ENCODE measurements at places on chromosomes 6 and 20.

- DNase-seq = peak; percentile 37
These were observed 8.8 kb upstream of the MOG start for GRCh38 chr6:29647927-29648642.

- no peak for DNase-seq
These were observed 877.8 kb downstream of the EPHA7 start for GRCh38 chr6:92541448-92542060.

- peak; percentile 40 for DNase-seq
These were observed 124.9 kb upstream of the NRN1 start for GRCh38 chr6:6131492-6132109.

DNA sequence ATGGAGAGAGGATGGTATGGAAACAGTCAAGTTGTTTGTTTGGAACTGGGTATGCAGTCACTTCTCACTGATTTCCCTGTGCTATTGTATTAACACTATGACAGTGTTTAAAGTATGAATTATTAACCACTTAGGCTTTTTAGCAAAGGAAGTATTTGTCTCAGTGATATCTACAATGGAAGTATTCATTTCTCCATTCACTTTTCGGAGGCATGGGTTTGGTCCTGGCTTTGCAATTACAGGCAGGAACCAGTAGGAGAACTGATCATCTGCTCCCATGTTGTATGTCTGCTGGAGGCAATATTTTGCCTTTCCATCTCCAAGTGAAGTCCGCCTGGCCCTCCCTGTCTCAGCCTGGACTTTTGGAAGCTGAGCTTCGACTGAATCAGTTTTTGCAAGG is 30.6 kb upstream of the EXOC2 start:
- DNase-seq = no peak

- DNase-seq = no peak
These were observed 109.0 kb upstream of the COL21A1 start for GRCh38 chr6:56356426-56356825.

- DNase-seq = no peak
These were observed 15.5 kb downstream of the ADGRF1 start for GRCh38 chr6:47026679-47027078.

DNA sequence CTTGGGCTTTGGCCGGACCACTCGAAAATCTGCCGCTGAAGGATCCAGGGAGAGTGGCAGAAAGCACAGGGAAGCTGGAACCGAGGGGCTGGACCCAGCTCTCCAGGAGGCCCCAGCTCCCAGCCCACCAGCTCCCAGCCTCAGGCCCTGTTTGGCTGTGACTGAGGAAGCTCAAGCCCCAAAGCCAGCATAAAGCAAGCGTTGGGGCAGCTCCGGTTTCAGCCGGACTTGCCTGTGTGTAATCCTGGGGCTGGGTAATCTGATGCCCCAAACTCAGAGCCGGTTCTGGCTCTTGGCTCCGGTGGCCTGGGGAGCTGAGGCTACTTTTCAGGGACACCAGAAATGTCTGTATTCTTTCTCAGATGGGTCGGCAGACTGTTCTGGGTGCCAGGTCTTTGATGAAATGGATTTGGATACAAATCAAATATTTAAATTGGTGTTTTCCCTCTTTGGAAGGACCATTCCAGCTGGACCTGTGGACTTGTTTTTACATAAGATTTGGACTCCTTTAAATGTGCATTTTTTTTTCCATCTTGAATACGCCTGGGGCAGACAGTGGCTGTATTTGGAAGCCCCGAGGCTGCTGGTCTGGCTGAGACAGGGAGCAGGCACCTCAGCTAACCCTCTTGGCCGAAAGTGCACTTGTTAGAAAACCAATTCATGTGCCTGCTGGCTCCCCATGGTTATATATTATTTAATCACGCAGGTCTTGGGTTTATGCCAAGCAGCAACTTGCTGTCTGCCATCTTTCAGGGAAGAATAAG is 29.7 kb downstream of the RPP40 start:
- DNase-seq = no peak

- DNase-seq = no peak
These were observed 13.4 kb upstream of the TREML4 start for GRCh38 chr6:41214559-41215238.

- peak; percentile 98 for DNase-seq
These were observed 21.5 kb downstream of the OR2B2 start for GRCh38 chr6:27890445-27891319.

GRCh38 chr6:5128351-5128750 is 43.2 kb downstream of the PPP1R3G start:
- DNase-seq = peak; percentile 31

GRCh38 chr6:138007014-138007472 is 100.2 kb downstream of the PERP start:
- DNase-seq = no peak

DNA sequence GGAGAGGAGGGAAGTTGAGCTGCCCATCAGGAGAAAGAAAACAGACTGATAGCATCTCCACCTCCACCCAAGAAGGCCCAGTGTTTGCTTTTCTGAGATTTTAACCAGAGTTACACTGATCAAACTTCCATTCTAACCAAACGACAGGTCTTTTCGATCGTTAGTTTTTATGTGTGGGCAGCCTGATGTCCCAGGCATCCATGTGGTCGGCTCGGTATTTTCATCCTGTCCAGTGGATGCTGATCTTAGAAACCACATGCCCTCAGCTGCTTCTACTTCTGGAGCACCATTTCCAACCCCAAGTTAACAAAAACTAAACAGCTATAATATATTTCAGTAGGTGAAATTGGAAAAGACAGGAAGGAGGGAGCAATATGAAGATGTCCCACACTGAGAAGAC is 536.8 kb upstream of the JAG1 start:
- DNase-seq = no peak

- no peak for DNase-seq
These were observed 409.8 kb upstream of the CITED2 start for GRCh38 chr6:139784222-139784769.

DNA sequence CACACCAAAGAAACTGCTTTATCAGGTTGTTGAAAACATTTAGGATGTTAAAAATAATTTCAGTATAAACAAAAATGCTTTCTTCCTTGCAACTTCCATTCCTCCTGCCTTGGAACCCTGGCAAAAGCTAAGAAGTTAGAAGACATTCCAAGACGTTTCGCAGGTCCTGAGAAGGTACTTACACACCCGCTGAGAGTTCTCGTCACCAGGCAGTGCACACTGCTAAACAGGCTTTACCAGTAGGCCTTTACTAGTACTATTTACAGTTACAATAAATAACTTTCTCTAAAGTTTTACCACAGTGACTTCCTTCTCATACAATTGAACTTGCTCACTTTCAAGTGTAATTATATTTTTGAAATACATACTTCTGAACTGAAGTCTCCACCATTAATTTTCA is 81.4 kb upstream of the RPS6KA2 start:
- DNase-seq = no peak

- no peak for DNase-seq
These were observed 91.7 kb upstream of the NFATC2 start for GRCh38 chr20:51634257-51634656.

- no peak for DNase-seq
These were observed 427.2 kb downstream of the C6orf118 start for GRCh38 chr6:164882236-164882635.

DNA sequence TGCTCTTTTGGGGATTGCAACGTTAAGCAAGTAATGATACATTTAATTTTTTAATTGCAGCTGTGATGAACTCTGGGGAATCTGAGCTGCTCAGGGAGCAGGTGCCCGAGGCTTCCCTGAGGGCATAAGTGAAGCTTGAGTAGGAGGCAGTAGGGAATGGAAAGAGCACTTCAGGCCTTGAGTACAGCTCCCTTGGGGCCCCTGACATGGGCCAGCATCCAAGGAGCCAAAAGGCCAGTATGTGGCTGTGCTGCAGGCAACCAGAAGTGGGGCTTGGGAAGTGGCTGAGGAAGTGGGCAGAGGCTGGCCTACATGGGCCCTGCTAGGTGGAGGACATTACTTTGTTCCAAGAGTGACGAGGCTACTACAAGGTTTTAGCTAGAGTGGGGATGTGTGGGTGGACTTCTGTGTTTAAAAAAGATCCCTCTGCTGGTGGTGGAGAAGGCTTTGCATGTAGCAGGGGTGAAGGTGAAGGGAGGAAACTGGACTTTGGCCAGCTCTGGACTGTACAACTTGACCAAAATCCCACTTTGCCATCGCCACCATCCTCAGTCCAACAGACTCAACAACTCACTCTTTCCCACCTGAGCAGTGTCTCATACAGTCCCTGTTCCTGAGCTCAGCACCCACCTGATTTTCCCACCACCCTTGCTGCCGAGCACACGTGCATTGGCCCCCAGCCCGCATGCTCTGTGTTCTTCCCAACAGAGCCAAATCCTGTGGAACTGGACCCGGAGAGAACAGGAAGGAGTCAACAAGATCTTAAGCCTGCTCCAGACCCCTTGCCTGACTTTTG is 10.9 kb upstream of the ZNF831 start:
- DNase-seq = no peak

DNA sequence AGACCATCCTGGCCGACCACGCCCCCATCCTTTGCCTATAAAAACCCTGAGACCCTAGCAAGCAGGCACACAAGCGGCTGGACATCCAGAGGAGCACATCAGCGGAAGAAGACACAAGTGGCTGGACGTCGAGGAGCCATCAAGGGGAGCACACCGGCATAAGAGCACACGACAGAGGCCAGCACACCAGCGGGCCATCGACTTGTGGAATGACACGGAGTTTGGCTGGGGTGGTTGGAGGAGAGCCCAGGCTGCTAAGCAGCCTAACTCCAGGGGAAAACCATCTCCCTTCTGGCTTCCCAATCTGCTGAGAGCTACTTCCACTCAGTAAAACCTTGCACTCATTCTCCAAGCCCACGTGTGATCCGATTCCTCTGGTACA is 44.8 kb upstream of the BCLAF1 start:
- no peak for DNase-seq

- no peak for DNase-seq
These were observed 76.0 kb downstream of the SRC start for GRCh38 chr20:37421988-37422387.

GRCh38 chr6:142361779-142362750 is 60.3 kb downstream of the ADGRG6 start:
- DNase-seq = no peak

DNA sequence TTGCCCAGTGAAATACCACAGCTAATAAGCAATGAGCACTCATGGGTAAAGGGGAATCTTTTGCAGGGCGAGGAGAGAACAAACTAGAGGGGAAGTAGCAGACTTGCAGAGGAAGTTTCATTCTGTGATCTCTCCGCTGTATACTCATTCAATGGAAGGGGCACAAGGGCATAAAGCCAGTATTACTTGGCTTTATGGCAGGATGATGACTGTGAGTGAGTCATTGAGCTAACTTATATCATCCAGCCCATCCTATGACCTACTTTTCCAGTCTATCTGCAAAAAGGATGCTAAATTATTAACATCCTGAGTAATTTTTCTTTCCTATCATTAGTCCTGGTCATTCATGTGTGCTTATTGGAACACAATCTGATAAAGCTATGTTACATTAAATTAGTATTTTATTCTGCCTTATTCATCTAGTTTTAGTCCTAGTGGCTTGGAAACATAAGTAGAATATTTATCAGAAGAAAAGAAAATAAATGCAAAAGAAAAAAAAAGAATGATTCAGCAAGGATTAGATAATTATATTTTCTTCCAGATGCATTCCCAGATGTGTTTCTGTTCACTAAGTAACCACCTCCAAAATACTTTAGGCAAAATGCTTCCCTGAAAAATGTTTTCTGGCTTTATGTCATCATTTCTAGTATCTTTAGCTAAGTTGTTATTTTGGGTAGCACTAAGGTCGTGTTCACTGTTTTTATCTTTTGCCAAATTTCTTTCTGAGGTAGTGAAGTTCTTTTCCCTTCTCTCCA is 471.7 kb downstream of the CDKAL1 start:
- DNase-seq = no peak

DNA sequence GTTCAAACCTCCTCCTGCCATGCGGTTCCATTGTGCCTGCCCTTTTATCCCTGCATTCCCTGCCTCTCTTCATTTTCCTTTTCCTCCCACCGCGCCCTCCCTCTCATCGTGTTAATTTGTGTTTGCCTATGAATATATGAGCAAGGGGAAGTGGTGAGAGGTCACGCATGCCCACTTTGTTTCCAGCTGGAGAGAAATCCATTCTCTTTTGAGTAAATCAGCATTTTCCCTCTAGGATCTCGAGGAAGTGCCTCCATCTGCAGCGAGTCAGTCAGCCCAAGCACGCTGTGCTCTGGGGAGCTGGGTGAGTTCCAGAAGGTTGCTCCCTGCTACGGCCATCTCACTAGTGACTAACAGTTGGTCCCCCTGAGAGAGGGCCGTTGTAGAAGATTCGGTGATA is 42.9 kb downstream of the CDH26 start:
- no peak for DNase-seq

DNA sequence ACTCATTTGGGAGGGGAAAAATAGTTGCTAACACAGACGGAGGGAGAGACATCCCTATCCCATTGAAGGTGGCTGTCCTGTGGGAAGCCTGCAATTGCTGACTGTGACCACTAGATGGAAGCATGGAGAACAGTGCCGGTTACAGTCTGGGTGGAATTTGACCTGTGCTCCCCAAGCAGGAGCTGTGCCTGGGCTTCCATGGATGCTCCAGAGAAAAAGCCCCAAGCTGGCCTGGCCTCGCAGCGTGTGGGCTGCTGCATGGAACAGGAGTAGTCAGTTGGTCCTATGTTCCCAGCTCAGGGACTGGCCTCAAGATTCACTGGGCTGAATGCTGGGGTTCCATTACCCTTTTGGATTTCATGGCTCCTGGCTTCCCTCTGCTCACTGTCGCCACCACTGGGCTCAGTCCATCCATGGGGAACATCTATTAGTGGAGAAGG is 116.3 kb upstream of the CHD6 start:
- peak; percentile 24 for DNase-seq

- DNase-seq = no peak
These were observed 52.3 kb downstream of the ZFAND3 start for GRCh38 chr6:37871616-37872372.

DNA sequence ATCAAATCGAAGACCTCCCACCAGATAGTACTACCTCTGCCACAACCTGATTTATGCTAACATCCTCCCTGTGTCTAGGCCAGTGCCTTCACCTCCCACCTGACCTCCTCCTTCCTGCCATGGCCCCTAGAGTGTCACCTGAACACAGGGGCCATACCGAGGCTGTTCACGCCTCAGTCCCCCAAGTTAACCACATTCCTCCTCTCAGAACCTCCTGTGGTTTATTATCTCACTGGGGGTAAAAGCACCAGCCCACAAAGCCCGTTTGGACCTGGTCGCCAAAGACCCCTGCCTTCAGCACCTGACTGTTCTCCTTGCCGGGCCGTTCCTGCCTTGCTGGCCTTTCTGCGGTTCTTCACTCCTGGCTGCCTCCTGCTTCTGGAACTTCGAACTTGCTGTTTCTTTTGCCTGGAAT is 13.7 kb downstream of the MAS1 start:
- no peak for DNase-seq

DNA sequence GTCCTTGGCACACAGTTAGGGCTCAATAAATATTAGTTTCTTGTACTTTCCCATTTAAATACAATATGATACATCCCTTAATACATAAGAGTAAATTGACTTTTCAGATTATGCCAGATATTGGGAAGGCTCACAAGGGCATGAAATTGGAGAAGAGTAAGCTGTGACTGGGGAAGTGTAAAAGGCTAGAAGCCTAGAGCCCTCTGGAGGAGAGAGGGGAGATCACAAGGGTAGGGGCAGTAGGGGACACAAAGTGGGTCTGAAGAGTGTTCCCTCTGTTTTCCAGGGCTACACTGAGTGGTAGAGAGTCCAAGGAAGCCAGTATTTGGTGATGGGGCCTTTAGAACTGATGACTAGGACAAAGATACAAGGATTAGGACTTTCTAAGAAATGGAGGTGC is 562.9 kb upstream of the CHD6 start:
- no peak for DNase-seq

GRCh38 chr6:113859349-113860180 is 2.4 kb downstream of the MARCKS start:
- DNase-seq = peak; percentile 21

GRCh38 chr6:81517455-81517854 is 235.0 kb downstream of the TENT5A start:
- no peak for DNase-seq
